ENCODE measurements at places on chromosomes 1 and 21.
A peak's percentile ranks its signal among the peaks of the same experiment; 100 is the strongest.

- no peak for DNase-seq
These were observed at the start of gene MYOM3 for GRCh38 chr1:24111996-24112779. Gene MYOM3 (minus strand): TSS chr1:24112135. CDS start chr1:24108636, 3,499 bp downstream.

- no peak for DNase-seq
These were observed 68.2 kb downstream of the RNF187 start for GRCh38 chr1:228555074-228555994.

DNA sequence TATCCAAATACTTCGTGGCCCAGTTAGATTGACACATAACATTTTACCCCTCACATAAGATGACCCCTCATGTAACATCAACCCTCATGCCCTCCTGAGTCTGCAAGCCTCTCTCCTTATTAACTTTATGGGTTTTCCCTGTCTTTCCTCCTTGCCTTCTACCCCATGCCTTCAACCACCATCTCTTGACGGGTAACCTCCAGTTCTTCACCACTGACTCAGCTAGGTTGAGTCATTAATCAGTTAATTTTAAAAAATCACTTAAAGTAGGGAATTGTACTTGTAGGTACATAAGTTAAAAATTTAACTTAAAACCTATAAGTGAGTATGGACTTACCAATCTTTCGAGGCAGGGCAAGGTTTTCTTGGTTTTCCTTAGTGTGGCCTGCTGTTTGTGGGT is 330.7 kb downstream of the CAMTA1 start:
- DNase-seq = no peak

GRCh38 chr1:206797534-206798383 is 25.5 kb upstream of the IL10 start:
- no peak for DNase-seq

DNA sequence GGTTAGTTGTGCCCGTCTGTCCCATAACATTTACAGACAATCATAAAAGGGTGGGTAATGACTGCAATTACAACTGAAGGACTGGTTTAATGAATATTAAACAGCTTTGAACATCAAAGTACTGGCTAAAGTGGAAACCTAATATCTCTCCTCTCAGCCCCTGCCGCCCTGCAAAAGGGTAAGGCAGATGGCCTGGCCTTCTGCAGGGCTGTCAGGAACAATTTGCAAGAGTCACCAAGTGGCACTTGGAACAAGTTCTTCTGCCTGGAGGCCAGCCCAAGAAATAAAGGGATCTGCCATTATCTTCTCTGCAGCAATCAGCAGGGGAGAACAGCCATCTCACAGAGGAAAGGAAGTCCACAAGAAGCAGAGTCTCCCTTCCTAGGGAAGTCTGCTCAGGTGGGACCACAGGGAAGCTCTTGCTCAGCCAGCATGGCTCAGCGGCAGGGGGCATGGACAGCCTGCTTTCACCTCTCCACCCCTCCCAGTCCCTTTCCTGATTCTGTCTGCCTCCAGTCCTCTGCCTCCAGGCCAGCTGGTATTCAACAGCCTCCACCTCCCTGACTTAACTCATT is 96.1 kb downstream of the TRABD2B start:
- no peak for DNase-seq

GRCh38 chr1:224587051-224587450 is 29.1 kb upstream of the CNIH3 start:
- no peak for DNase-seq

DNA sequence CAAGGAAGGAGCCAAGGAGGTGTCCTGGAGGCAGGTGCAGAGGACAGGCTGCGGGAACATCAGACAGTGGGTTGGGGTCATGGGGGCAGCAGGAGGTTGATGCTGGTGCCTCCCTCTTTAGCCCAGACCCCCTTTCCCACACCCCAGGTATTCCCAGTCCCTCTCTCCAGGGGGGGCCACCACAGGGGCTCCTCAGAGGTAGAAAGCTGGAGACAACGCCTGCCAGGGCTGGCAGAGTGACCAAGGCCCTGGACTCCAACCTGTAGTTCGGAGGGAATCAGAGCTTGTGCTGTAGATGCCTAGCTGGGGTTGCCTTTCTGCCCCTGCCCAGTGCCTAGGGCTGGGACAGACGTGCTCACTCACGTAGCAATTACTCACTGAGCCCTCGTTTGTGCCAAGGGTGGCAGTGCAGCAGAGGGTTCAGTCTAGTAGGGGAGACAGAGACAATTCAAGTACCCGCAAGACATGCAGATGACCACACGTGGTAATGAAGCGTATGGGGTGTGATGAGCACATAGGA is 148.2 kb downstream of the PTPRU start:
- DNase-seq = peak; percentile 41

DNA sequence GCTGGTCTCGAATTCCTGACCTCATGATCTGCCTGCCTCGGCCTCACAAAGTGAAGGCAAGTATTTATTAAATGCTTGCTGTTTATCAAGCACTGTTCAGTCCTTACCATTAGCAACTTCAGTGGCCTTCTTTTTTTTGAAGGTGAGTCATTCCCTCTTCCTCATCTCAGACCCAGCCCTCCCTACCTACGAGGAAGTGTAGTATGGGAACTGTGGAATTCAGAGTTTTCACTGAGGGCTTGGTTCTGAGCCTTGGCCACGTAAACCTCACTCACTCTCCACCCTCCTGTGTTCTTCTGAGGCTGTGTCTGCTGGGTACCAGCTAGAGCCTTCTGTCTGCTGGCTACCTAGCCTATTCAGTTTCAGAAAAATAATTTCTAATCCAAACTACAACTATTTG is 218.3 kb upstream of the SGIP1 start:
- DNase-seq = no peak

GRCh38 chr1:53145051-53145600 is 2.7 kb upstream of the SLC1A7 start:
- DNase-seq = no peak

DNA sequence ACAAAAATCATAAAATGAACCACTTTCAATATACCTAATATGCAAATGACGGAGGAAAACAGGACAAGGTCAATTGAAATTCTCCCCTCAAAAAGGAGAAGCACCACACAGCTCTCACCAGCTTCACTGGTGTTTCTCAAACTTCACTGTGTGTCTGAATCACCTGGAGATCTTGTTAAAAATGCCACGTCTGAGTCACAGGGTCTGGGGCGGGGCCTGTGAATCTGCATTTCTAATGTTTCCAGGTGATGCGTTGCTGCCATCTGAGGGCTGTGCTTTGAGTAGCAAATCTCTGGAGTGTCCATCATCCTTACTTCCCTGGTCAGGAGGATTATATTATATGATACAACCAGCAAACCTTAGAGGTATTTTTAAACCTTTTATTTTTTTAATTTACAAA is 9.0 kb downstream of the CLDN19 start:
- DNase-seq = no peak

GRCh38 chr1:198549866-198550265 is 9.4 kb upstream of the ATP6V1G3 start:
- no peak for DNase-seq

GRCh38 chr1:48025076-48025475 is 27.9 kb upstream of the TRABD2B start:
- peak; percentile 18 for DNase-seq

GRCh38 chr1:97050506-97050905 is 328.9 kb downstream of the PTBP2 start:
- DNase-seq = no peak

DNA sequence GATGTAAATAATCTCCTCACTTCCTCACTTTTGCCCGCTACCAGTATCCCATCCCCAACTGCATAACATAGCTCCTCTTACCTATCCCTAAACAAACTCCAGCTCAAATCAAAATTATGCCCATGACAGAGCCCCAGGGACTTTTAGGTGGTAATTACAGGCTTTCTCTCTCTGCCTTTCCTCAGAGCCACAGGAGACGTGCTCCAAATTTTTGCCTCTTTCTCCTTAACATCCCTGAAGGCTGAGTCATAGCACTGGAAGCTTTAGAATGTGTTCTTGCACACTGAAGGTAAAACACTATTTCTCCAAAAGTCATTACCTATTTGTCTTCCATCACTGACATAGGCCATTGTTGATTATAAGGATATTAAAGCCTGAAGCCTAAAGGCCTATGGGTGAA is 263.5 kb upstream of the PLD5 start:
- DNase-seq = no peak

DNA sequence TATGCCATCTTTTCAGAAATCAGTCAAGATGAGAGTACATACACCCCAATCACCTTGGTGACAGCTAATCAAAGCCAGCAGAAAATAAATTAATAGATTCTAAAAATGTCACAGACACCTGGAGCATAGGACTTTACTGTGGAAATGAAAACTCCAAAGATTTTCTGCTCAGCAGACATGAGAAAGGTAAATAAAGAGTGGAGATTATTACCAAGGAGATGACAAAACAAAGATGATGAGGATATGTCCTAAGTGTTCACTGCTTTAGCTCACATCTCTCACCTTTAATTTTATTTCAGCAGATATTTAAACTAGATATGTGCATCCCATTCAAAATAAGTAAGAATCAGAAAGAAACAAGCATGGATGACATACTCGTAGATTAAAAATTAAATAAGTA is 14.8 kb upstream of the KCNT2 start:
- DNase-seq = no peak

DNA sequence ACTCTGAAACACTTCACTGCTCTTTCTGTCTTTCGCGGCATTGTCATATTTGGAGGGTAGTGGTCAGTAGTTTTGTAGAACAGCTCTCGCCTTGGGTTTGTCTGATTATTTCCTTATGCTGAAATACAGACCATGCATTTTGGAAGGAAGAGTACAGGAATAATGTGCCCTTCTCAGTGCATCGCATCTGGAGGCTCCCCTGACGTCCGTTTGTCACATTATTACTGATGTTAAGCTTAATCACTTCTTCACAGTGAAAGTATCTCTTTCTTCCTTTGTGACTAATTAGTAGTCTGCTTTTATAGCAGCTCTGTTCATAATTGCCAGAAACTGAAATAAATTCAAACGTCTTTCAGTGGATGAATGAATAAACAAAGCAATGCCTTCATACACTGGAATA is 85.7 kb upstream of the CXADR start:
- DNase-seq = no peak

DNA sequence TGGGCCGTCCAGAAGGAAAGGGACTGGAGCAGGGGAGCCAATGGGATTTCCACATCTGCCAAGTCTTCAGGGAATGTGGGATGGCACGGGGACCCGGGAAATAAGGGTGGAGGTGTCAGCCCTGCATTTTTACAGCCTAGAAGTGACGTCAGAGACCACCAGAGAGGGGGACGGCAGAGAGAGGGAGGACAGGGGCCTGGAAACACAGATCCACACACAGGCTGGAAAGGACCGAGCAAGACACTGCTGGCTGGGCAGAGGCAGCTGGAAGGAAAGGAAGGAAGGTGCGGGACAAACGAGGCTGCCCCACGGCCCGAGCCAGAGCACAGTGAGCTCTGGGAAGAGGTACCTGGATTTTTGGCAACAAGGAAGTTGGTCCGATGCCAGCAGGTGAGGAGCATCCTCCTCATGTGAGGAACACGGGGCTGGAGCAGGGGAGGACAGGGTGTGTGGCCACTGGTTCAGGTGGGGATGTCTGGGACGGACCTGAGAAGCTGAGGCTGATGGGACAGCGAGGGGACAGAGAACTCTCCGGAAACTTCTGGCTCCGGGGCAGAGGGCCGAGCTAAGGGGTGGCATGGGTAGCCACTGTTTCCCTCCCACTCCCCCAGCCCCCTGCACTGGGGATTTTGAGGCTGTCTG is 138.3 kb downstream of the PGBD5 start:
- no peak for DNase-seq

DNA sequence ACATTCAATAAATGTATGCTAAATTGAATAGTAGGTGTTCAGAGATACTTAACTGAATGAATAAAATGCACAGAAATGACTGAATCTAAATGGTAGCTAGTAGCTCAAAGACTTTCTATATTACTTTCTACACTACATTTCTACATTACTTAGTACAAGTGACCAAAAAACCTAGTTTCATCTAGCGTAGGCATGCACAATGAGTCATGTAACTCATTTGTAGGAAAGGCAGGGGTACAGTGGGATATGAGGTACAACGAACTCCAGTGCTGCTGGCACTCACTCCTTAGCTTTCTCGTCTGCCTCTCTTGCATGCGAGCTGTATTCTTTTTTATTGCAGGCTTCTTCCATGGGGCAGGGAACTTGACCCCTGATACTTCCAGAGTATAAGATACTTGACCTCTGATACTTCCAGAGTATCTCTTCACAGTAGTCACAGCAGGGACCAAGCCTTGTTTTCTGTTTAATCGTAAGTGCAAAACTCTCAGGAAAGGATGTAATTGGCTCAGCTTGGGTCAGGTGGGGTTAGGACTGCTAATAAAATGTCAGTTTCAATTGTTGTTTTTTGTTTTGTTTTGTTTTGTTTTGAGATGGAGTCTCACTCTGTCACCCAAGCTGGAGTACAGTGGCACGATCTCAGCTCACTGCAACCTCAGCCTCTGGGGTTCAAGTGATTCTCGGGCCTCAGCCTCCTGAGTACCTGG is 4.9 kb upstream of the ATP2B4 start:
- no peak for DNase-seq

- DNase-seq = no peak
These were observed 47.3 kb downstream of the DTL start for GRCh38 chr1:212082765-212083406.

DNA sequence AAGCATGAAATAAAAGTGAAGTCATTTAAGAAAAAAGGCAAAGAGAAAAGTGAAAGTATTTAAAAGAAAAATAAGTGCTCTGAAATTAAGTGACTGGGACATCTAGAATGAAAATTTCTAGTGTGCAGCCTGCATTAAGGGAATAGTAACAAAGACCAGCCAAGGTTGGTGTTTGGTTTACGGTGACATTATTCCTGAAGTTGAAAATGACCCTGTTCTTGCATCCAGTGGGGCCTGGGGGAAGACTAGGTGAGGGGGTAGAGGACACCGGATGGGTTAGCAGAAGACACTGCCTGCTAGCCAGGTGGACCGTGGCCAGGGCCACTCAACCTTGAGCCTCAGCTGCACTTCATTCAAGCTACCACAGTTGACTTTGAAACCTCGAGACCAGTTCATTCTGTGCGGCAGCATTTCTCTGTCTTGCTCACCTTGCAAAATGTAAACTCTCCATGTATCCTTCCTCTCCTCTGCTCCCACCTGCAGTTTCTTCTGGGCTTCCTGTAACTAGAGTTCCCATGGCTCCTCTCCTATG is 14.3 kb upstream of the KCNK1 start:
- DNase-seq = no peak

DNA sequence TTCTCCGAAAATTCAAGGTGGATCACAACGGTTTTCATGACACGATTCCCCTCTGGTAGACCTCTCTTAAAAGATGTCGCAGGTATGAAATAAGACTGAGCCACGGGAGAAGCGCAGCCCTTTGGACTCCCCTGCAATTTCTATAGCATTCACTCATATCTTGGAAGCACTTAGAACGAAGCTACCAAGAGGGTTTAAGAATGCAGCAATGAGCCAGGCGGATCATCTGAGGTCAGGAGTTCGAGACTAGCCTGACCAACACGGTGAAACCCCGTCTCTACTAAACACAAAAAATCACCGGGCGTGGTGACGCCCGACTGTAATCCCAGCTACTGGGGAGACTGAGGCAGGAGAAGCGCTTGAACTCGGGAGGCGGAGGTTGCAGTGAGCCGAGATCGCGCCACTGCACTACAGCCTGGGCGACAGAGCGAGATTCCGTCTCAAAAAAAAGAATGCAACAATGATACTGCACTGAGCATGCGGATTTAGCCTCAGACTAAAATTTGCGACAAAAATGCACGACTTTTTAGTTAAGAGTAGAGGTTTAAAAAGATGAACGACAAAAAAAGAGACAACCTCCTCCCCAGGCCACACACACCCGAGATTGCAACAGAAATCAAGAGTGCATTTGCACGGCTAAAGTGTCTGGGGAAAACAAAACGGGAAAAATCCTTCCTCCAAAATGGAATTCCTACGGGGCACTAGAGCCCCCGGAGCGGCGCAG is 743 bp downstream of the TOMM20 start:
- no peak for DNase-seq
